ENCODE measurements at places on chromosomes 1 and 21. TPM values are rescaled to one million over a fixed set of nuclear protein-coding genes. Genes with fewer than 3 reads are reported as not detected.

The CLCNKA gene
- total RNA-seq, result not detected

The GPX7 gene
- total RNA-seq, result 7.0 TPM

The SLAMF9 gene
- not detected for total RNA-seq

The HPCA gene
- not detected for total RNA-seq

The CFHR1 gene
- not detected for total RNA-seq

The SYCP1 gene
- total RNA-seq, result not detected

The EFNA4 gene
- total RNA-seq, result 4.2 TPM

The EFNA3 gene
- 1.8 TPM for total RNA-seq

The L1TD1 gene
- total RNA-seq, result not detected

The TBX15 gene
- total RNA-seq, result 0.25 TPM

The C1orf115 gene
- total RNA-seq, result 93.7 TPM

The CASQ2 gene
- total RNA-seq, result not detected

The NPPA gene
- not detected for total RNA-seq

The SPRR2A gene
- total RNA-seq, result not detected

The TFF3 gene
- total RNA-seq, result 4.5 TPM

The NFIA gene
- total RNA-seq, result 13.7 TPM

The KNCN gene
- total RNA-seq, result not detected

The ARHGAP30 gene
- total RNA-seq, result not detected

The RNF186 gene
- total RNA-seq, result not detected

The DLGAP3 gene
- total RNA-seq, result under 0.01 TPM

The AJAP1 gene
- 0.13 TPM for total RNA-seq

The ADORA1 gene
- total RNA-seq, result not detected

The PKLR gene
- not detected for total RNA-seq

The VCAM1 gene
- 84.6 TPM for total RNA-seq

The IL20 gene
- not detected for total RNA-seq

The LRRC53 gene
- total RNA-seq, result not detected

The TMEM51 gene
- total RNA-seq, result 5.2 TPM

The PDZK1 gene
- 0.31 TPM for total RNA-seq

The RHD gene
- not detected for total RNA-seq

The C1orf21 gene
- 16.4 TPM for total RNA-seq

The CRB1 gene
- under 0.01 TPM for total RNA-seq

The LORICRIN gene
- not detected for total RNA-seq

The TTLL10 gene
- total RNA-seq, result not detected

The LRRC42 gene
- total RNA-seq, result 23.2 TPM

The LCE3E gene
- not detected for total RNA-seq

The C1QA gene
- not detected for total RNA-seq

The LCE1A gene
- not detected for total RNA-seq

The APOBEC4 gene
- not detected for total RNA-seq

The RAB3B gene
- total RNA-seq, result 0.32 TPM

The TTC39A gene
- 0.97 TPM for total RNA-seq

The LIN28A gene
- not detected for total RNA-seq

The WDR64 gene
- total RNA-seq, result not detected

The FAM78B gene
- 0.16 TPM for total RNA-seq

The CD58 gene
- 7.3 TPM for total RNA-seq

The PKN2 gene
- total RNA-seq, result 21.0 TPM

The SHCBP1L gene
- not detected for total RNA-seq

The DAB1 gene
- not detected for total RNA-seq

The KRTAP10-11 gene
- total RNA-seq, result not detected

The ZNF683 gene
- not detected for total RNA-seq

The BLACAT1 gene
- not detected for total RNA-seq

The FDPS gene
- total RNA-seq, result 454 TPM

The S100A2 gene
- total RNA-seq, result 1.5 TPM

The LCE1F gene
- not detected for total RNA-seq

The SLC2A5 gene
- not detected for total RNA-seq

The OR2L3 gene
- total RNA-seq, result not detected

The KCNE2 gene
- not detected for total RNA-seq

The KIF1B gene
- total RNA-seq, result 19.8 TPM

The SOAT1 gene
- total RNA-seq, result 20.1 TPM

Data from bladder microvascular endothelial cell (primary cell).